IPS DF 6.9 (cell line): ENCODE measurements at places on chromosomes 12 and 14.

GRCh38 chr12:109589240-109589590 is 15.6 kb downstream of the MVK start:
- H3K27me3 ChIP-seq = no peaks in the 10 kb centered on the region
- H3K27ac ChIP-seq = no peak overlapping the region
- no peak for DNase-seq
- H3K36me3 ChIP-seq = peaks cover 14% of the 10 kb centered on the region
- H3K4me3 ChIP-seq = no peak overlapping the region

GRCh38 chr14:67532606-67532997 is 488 bp upstream of the PLEKHH1 start:
- peak overlapping the region; percentile 76; the same call in 1 of the 2 replicates for H3K4me3 ChIP-seq
- H3K27me3 ChIP-seq = peaks cover 2% of the 10 kb centered on the region; the same call in 1 of the 2 replicates
- 0 out of 2 replicates have a peak, but pooled peaks cover 1% of the 10 kb centered on the region for H3K4me1 ChIP-seq
- no peaks in the 10 kb centered on the region for H3K36me3 ChIP-seq
- no peak overlapping the region for H3K27ac ChIP-seq

DNA sequence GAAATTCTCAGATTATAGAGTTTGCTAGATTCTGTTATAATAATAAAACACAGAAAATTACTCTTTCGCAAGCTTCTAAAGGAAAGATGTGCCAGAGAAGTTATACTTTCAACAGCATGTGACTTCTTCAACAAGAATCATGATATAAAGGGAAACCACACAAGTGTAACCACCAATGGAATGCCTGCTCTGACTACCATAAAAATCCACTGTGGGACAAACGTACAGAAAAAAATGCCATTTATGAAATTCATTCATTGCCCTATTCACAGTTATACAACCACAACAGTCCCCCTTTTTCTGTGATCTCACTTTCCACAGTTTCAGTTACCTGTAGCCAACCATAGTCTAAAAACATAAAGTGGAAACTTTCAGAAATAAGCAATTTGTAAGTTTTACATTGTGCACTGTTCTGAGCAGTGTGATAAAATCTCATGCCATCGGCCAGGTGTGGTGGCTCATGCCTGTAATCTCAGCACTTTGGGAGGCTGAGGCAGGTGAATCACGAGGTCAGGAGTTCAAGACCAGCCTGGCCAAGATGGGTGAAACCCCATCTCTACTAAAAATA is 3.2 kb downstream of the CATSPERB start:
- no peak for DNase-seq
- H3K27ac ChIP-seq = no peak overlapping the region

DNA sequence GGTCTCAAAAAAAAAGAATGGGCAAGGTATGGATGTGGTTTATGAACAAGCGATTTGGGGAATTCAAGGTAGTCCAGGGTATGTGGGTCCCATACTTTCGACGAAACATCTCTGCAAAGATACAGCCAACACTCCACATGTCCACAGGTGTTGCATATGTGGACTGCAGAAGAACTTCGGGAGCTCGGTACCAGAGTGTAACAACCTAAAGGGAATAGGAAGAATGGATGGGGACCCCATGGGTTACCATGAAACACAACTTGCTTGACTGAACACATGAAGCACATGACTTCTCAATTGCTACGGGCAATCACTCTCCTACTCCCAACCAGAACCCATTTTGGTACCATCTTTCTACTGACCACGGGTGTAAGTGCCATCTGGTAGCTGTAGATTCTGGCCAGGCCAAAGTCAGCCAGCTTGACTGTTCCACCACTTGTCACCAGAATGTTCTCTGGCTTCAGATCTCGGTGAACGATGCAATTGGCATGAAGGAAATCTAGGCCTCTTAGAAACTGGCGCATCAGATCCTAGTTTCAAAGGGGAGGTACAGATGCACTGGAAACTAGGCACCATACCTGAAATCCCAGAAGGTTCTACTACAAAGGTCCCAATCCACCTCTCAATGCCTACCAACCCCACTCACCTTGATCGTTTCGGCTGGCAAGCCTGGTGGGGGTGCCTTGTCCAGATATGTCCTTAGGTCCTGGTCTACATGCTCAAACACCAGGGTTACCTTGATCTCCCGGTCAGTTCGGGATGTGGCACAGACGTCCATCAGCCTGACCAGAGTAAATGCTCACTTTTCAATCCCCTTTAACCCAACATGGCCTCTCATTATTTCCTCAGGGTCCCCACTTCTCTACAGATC is 1.3 kb downstream of the CDK4 start:
- no peak for DNase-seq
- peak overlapping the region; percentile 95; the same call in 1 of the 2 replicates for H3K4me3 ChIP-seq
- peaks cover under 1% of the 10 kb centered on the region; the same call in 1 of the 2 replicates for H3K27me3 ChIP-seq
- no peak overlapping the region for H3K27ac ChIP-seq
- H3K4me1 ChIP-seq = peaks cover 1% of the 10 kb centered on the region; the same call in 1 of the 2 replicates
- H3K36me3 ChIP-seq = peaks cover 13% of the 10 kb centered on the region; the same call in 1 of the 2 replicates
